ENCODE measurements at places on chromosomes 6 and 20.

- DNase-seq, result peak; percentile 94
These were observed 6.7 kb upstream of the IFT52 start for GRCh38 chr20:43583982-43584432.

DNA sequence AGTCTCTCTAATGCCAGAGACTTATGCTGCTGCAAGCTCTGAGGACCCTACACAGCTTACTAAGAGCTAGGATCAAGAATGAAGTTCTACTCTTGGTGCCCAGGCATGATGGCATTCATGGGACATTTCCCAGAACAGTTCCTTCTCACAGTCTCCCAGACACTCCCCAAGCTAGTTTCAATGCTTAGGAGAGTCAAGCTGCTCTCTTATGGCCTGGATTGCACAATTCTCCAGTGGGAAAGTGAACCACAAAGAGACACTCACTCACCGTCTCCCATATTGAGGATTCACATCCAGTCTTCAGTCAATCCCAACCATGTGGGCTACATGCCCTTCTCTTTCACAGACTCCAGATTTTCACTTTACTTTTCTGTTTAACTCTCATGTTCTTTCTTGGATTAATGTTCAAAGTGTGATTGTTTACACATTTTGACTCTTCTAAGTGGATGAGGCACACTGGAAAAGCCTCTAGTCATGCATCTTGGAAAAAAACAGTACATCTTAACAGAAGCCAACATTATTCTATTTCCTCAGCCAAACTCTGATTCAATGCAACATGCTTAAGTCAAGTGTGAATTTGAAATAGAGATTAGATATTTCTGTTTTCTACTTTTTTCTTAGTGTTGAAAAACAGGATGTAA is 447.8 kb upstream of the BTBD3 start:
- no peak for DNase-seq

GRCh38 chr6:99711925-99712324 is 105.3 kb downstream of the PRDM13 start:
- no peak for DNase-seq

DNA sequence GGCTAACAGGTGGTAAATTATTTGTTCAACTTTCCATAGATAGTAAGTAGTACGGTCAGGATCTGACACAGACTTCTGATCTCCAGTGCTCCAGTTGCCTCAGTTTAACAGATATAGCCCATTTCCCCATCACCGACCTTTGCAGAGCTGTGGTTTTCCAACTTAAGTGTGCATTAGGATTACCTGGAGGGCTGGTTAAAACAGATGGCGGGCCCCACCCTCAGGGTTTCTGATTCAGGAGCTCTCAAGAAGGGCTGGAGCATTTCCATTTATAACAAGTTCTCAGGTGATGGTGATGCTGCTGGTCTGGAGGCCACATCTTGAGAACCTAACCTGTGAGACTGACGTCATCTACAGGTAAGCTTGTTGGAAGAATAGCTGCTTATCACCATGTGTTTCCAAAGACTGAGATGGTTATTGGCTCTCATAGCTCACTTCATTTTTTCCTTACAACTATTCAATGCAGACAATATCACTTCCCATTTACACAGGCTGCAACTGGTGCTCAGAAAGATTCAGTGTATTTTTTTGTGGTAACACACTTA is 360.1 kb upstream of the CHD6 start:
- DNase-seq, result no peak

GRCh38 chr6:89027756-89028155 is 52.8 kb upstream of the PNRC1 start:
- no peak for DNase-seq

GRCh38 chr20:11217326-11218172 is 543.8 kb upstream of the JAG1 start:
- DNase-seq, result no peak

DNA sequence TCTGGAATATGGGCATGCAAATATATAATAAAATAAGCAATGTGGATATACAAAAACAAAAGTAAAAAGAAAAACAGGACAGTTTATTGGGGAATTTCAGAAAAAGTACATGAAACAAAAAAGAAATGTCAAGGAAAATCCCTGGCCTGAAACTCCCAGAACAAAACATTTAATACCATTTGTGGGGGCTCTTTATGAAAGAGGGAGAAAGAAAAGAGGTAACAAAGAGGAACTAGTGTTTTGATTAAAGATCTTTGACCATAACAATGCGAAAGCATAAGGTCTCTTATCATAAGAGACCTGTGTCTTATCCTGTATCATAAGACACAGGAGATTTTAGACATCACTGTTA is 88.6 kb upstream of the ARID1B start:
- DNase-seq, result no peak

GRCh38 chr6:33076406-33076934 is 680 bp downstream of the HLA-DPB1 start:
- no peak for DNase-seq

- DNase-seq, result peak; percentile 65
These were observed 20.4 kb downstream of the MAFB start for GRCh38 chr20:40668449-40669228.

- no peak for DNase-seq
These were observed 333.0 kb downstream of the PHF3 start for GRCh38 chr6:63968650-63969049.

GRCh38 chr6:14517516-14518105 is 400.0 kb downstream of the CD83 start:
- peak; percentile 45 for DNase-seq

- no peak for DNase-seq
These were observed 4.7 kb downstream of the CDKN1A start for GRCh38 chr6:36683145-36683655.

GRCh38 chr6:44230034-44230675 is 6.8 kb downstream of the SLC29A1 start:
- DNase-seq, result no peak

GRCh38 chr6:18214003-18214402 is 50.3 kb downstream of the DEK start:
- DNase-seq, result no peak

DNA sequence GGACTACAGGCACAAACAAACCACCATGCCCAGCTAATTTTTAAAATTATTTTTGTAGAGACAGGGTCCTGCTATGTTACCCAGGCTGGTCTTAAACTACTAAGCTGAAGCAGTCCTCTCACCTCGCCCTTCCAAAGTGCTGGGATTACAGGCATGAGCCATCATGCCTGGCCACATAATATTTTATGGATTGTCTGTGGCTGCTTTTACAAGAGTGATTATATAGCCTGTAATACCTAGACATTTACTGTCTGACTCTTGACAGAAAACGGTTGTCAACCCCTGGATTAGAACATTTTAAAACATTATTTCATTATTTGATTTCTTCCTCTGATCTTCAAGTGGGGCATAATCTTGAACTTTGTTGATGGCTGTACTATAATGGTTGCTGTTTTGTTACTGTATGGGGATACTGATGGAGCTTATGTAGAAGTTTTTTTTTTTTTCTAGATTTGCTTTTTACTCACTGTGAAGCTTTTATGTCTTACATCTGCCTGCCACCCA is 14.3 kb downstream of the PARD6B start:
- no peak for DNase-seq

GRCh38 chr20:51373713-51374455 is 168.6 kb downstream of the NFATC2 start:
- no peak for DNase-seq

- no peak for DNase-seq
These were observed 120.2 kb downstream of the GMPR start for GRCh38 chr6:16358531-16359138.

DNA sequence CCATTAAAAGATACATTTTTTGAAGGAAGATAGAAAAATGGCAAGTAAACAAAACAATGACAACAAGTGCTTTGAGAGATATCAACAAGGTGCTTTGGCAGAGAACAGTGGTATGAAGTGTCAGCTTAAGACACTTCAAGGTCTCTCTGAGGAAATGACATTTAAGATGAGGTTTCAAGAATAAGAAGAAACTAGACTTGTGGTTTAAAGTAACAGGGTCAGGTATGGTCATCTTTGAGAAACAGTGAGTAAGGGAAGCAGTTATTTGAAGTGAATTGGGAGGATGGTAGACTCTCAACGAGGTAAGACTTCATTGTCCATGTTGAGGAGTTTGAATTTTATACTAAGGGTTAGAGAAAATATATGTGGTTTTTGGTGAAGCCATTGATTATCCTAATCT is 77.8 kb downstream of the SYCP2L start:
- DNase-seq, result no peak

DNA sequence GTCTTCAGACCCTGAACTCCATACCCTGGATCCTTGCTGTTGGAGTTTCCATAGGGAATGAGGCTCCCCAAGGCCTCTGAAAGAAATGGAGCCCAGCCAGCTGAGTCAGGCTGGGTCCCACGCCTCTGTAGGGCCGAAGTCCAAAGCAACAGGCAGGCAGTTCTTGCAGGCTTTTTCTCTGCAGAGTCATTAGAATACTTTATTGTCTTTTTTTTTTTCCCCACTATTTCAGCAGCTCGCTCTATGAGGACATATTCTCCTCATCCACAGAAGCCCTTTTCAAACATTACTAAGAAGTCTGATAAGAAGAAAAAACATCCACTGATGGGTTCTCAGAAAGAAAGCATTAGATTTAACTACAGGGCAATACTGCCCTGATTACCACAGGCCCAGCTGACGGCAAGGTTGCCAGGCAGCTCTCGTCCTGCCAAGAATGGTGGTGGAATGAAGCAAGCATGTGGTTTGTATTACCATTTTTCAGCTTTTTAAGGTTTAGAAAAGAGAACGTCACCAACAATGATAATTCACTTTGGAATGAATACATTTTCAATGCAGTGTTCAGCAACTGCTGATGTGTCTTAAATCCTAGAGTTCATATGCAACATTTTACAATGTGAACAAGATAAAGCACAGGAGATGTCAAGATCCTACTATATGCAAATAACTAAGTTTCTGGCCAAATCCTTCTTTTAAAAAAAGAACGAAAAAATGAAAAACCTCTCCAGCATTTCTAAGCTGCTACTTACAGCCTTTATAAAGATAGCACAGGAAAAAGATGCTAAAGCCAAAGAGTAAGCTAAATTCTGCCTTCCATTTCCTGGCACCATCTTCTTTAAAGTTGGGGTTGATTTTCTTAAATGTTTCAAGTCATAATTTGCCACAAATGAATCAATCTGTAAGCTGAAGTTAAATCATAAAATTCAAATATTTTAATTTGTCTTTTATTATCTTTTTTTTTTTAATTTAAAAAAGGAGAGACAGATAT is 223.6 kb upstream of the CITED2 start:
- DNase-seq, result peak; percentile 96

GRCh38 chr6:155174576-155175211 is 89.1 kb upstream of the CLDN20 start:
- peak; percentile 90 for DNase-seq

DNA sequence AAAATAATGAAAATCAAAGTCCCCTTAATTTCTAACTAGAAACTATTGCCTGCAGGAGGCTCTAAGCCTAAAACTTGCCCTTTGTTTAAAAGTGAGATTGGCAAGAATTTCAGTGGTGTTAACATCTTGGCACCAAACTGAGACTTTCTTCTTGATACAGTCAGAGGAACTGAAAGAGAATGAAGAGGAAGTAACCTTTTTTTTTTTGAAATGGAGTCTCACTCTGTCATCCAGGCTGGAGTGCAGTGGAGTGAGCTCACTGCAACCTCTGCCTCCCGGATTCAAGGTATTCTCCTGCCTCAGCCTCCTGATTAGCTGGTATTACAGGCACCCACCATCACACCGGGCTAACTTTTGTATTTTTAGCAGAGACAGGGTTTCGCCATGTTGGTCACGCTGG is 3.6 kb downstream of the DOP1A start:
- peak; percentile 39 for DNase-seq

DNA sequence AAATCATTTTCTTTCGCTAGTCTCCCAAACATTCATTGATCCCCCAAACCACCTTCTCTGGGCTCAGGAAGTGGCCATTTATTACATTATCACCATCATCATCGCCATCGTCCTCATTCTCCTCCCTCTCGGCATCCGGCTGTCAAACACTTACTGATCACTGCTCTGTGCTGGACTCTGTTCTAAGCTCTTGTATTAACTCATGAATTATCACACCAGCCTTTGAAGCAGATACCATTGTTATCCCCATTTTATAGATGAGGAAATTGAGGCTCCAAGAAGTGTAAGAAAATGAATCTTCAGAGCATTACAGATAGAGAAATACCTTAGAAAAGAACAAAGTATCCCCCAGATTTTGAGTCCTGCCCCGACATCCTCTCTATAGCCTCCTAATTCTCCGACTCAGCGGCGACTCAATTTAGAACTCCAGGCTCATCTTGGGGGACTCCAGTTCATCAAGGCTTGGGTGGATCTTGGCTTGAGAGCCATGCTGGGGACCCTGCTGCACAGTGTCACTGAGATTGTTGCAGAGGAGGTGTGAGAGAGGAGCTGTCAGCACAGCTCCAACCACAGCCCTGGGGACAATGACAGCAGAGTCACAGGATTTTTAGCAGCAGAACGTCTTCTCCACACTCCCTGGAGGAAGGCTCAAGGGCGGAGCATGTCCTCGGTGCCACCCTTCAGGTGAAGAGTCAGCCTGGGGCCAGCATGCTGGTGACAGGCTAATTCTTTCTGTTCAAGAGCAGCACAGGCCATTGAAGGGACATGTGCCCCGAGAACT is 6.6 kb upstream of the EEF1E1 start:
- DNase-seq, result no peak

DNA sequence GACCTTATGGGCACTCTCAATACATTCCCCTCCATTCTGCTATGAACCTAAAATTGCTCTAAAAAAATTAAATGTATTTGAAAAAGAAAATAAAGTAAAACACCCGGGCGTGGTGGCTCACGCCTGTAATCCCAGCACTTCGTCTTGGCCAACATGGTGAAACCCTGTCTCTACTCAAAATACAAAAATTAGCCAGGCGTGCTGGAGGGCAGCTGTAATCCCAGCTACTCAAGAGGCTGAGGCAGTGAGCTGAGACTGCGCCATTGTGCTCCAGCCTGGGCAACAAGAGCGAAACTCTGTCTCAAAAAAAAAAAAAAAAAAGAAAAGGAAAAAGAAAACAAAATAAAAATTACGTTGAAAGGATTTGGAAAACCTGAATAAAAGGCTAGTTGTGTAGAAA is 60.5 kb downstream of the CD164 start:
- DNase-seq, result no peak

DNA sequence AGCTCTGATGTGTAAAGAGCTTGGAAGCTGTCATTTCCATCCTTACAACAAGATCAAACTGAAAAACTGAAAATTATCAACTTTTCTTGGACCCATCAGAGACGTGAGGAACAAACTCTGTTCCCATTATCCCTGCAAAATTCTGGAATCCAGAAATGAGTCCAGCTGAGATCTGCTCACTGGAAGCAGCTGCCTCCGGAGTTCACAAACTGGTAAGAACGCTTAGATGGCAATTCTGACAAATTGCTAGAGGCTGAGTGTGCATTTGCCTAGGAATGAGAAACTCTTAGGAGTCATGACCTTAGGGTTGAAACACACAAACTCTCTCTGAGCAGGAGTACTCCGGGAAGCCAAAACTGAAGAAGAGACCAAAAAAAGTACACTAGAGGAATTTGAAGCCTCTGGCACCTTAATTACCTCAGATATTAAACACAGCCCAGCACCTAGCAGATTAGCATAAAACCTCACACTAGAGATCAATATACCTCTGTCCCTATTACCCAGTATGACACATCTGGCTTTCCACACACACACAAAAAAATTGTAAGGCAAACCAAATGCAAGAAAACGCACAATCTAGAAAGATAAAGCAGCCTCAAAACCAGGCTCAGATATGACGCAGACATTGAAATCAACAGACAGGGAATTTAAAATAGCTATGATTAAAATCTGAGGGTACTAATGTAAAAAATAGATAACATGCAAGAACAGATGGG is 233.5 kb upstream of the SGK1 start:
- DNase-seq, result peak; percentile 76

GRCh38 chr6:148973538-148974208 is 226.8 kb downstream of the UST start:
- DNase-seq, result peak; percentile 72
